ENCODE measurements at places on chromosomes 13 and 19.

DNA sequence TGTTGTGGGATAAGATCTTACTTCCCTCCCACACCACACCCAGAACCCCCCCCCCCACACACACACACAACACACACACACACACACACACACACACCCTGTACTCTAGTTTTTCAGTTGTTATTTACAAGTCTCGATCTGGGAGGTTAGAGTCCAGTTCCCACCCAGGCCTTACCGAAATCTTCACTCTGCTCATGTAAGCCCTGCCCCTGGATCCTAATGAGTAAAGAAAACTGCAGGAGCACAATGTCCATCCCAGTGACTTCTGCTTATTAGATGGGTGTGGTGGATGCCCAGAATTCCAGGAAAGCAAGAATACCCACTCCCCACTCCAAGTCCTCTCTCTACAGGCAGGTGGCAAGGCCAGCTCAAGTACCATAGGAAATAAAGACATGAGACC, 23.0 kb downstream of the STARD13 start:
- no peak for DNase-seq

DNA sequence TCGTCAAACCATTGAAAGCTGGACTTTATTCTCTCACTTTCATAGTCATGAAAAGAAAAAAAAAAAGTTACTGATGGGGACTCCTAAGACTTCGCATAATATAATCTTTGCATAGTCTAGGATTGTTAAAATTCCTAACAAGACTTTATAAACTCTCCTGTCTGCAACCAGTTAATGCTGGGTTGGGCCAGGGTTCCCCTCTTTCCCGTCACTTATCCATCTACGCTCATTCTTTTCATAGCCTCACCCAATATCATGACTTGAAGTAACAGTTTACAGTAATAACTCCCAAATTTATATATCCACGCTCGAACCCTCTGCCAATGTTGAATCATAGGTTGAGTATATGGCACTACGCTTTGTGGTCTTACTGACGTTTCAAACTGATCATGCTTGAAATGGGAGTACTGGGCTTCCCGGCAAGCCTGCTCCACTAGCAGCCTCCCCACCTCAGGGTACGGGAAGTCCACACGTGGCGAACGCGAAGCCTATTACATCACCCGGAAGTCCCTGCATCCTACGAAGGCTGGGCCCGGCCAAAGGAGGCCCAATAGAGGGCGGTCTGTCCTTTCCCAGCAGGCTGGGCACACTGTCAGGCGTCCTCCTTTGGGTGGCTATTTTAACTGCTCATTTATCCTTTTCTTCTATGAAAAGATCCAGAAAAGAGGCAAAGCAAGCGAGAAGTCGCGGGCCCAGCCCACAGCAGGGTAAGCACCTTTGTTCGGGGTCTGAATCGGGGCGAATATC, 694 bp upstream of the ZNF460 start:
- DNase-seq = peak; percentile 59

DNA sequence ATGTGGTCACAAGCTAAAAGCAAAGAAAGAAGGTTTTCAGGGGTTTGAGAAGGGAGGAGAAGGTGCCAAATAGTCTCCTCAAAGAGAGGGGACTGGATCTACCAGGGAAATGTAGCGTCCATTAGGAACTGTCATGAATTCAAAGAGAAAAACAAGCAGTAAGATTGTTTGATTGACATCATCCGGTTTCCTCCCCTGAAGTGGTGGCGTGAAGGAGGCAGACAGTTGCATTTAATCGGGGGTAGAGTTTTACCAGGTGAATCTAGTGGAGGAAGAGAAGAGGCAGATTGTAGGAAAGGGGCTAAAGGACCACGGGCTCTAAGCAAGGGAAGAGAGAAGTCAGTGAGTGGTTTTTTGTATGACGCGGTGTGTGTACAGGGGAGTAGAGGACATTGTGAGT, 13.0 kb upstream of the CYSLTR2 start:
- no peak for DNase-seq

DNA sequence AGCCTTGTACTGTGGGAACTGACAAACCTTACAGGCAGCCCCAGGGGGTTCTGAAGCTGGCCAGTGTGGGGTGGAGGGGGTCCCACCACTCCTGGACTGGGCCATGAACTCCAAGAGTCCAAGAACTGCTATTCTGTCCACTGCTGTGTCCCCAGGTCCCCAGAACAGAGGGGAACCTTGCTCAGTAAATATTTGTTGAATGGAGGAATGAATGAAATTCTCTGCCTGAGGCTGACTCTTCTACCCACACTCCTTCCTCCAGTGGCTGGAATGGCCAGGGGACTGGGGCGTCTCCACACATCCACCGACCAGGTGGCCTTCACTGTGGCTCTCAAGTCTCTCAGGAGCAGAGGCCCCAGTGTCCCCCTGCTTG, 11.6 kb downstream of the WIZ start:
- DNase-seq = no peak

DNA sequence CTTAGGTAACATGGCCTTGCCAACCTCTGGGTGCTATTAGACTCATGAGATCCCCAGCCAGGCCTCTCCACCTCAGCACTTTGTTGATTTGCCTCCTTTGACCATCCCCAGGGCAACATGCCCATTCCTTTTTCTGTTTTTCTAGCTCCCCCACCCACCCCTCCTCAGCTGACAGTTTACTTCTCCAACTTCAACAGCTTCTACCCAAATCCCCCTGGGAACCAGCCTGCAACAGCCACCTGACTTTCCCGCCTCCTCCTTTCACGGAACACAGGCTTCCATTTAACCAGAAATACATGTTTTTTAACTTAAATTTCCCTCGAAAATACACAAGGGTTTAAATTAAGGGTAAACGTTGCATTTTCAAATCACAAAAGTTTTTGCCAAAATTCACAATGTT, 117.3 kb downstream of the DLEU7 start:
- no peak for DNase-seq

GRCh38 chr13:111475488-111475887, 155.0 kb downstream of the TEX29 start:
- no peak for DNase-seq

DNA sequence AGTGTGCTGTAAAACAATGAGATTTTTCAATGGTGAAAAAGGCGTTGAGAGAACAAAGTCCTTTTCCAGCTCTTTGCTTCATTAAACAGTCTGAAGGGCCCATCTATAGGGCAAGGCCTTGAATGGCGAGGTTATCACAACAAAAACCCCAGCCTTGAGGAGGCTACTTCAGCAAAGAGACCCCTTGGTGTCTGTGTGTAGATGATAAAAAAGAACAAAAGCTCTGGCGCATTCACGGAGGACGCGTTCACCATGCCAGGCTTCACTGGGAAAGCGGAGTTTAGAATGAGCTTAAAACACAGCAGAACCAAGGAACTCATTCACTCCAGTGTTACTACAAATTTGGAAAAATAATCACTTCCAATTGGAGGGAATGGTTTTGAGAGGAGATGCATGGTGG, 530.0 kb upstream of the ARGLU1 start:
- DNase-seq = no peak

DNA sequence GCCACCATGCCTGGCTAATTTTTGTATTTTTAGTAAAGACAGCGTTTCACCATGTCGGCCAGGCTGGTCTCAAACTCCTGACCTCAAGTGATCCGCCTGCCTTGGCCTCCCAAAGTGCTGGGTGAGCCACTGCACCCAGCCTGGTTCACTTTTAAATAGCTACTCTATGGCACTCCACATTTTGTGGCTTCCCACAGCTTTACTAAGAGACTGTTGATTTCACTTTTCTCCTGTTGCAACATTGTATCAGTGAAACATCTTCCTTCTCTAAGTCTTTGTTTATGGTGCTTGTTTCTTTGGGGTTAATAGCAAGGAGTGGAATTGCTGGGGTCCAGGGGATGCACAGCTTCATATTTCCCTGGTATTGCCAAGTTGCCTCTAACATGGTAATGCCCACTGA, 12.3 kb downstream of the TMEM38A start:
- DNase-seq = no peak

- DNase-seq = no peak
These were observed 67.7 kb upstream of the STARD13 start for GRCh38 chr13:33353210-33353609.

- no peak for DNase-seq
These were observed 17.8 kb downstream of the GPR12 start for GRCh38 chr13:26742691-26743358.

GRCh38 chr19:55699221-55699620, 24.2 kb downstream of the EPN1 start:
- no peak for DNase-seq

- no peak for DNase-seq
These were observed at the start of gene CDC42EP5 for GRCh38 chr19:54473071-54473891. TSS of gene CDC42EP5 (minus strand) at chr19:54473296. CDS start at chr19:54465547, 7,749 bp downstream.

DNA sequence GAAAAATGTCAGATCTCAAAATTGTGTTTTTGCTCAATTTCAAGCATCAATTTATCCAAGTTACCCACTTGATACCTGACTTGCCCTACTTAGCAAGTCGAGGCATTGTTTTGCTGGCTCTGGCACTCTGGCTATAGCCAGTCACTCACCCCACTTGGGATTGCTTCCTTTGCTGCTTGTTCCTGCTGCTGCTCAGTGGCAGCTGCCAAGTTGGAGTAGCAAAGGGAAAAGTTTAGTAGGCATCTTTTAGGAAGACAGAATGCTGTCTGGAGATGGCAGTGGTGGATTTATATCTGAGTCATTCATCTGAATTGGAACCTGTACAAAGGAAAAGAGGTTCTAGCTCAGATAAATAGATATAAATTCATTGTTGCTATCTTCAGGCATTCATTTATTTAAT, 41.2 kb downstream of the PCCA start:
- no peak for DNase-seq

GRCh38 chr19:34365463-34366401, 736 bp downstream of the GPI start:
- DNase-seq = no peak

DNA sequence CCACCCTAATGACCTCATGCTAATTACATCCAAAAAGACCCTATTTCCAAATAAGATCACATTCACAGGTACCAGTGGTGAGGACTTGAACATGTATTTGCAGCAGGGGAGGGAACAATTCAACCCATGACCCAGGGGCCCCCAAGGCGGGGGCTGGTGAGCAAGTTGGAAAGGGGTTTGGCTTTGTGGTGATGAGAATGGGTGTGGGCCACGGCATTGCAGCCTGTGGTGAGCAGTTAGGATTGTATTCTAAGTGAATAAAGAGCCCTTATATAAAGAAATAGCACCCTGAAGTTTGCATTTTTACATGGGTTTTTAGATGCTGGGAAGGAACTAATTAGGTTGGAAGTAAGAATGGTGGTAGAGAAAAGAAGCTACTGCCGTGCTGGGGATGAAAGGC, 694.2 kb downstream of the EFNB2 start:
- no peak for DNase-seq

- no peak for DNase-seq
These were observed 12.9 kb upstream of the RNF113B start for GRCh38 chr13:98189841-98190505.

- DNase-seq = peak; percentile 14
These were observed at the start of gene SYT3 for GRCh38 chr19:50639121-50640112. TSS of gene SYT3 (minus strand) at chr19:50639881. CDS start at chr19:50637411, 2,470 bp downstream.

DNA sequence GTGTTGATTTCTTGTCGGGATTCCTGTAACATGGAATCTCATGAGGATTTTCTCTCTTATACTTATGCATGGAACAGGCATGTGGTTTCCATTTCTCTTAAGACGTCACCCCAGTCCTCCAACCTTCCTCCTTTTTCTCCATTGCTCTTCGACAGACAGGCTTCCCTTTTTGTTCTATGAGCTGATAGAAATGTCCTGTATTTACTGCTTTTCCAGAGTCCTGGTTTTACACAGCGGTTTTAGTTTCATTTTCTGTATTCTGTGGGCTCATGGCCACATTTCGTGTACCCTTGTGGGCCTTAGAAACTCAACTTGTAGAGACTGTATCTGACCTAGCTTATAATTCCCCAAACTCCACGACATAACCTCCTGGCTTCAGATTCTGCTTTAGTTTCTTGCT, 113.1 kb downstream of the PAN3 start:
- no peak for DNase-seq

- no peak for DNase-seq
These were observed 2.7 kb upstream of the ZBTB7A start for GRCh38 chr19:4069331-4069959.

DNA sequence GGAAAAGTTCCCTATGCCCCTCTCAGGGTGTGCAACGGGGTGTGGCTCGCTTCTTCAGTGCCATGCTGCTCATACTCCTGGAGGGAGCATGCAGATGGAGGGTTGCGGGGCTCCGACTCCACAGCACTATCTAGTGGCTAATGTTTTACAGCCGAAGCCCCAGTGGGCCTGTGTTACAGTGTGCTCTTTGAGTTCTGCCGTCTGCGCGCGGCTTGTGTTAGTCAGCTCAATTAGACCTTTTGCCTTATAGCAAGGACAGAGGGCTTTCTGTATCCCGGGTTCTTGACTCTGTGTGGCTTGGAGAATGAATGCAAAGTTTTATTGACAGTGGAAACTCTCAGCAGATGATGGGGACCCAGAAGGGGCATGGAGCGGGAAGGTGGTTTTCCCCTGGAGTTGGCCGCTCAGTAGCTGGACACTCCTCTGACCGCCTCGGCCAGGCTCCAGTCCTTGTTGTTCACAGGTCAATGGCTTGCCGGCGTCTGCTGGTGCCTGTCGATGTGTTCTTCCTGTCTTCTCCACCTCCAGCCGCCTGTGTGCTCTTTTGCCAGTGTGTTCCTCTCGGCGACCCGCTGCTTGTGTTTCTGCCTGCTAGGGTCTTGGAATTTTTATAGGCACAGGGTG, 383.4 kb downstream of the LMO7 start:
- DNase-seq = no peak

DNA sequence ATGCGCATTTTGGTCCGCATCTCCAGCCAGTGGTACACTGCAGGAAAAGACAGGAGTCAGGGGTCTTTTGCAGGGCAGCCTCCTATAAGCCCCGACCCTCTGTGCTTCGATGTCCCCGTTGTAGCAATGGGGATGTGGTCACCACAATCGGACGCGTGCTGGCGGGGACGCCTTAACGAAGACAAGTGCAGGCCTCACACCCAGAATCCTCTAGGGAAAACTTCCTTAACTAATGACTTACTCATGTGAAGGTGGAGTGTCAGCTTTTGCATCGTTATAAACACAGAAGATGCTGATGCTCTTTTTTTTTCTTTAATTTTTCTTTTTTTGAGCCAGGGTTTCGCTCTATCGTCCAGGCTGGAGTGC, 22.1 kb downstream of the VASP start:
- no peak for DNase-seq

- DNase-seq = no peak
These were observed 76.8 kb upstream of the ZNF835 start for GRCh38 chr19:56748378-56748777.

- DNase-seq = no peak
These were observed 766.4 kb downstream of the GPC5 start for GRCh38 chr13:92164822-92165221.

GRCh38 chr19:38362076-38362945, 12.1 kb upstream of the PSMD8 start:
- DNase-seq = peak; percentile 73

GRCh38 chr13:43414111-43414510, 372.7 kb downstream of the ENOX1 start:
- DNase-seq = no peak

DNA sequence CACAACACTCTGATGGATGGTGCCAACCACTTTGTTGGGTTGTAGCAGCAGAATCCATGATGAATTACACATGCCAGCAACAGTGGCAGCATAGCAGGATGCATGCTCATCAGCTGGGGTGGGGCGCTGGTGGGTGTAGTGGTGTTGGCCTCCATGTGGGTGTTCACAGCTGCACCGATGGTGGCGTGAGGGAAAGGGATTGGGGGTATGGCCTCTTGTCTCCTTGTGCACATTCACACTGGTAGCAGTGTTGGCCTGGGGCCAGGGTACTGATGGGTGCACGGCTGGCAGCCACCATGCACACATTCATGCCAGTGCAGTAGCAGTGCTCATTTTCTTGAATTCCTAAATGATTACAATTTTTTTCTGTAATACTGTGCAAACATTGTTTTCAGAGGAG, 2748.8 kb upstream of the PCDH20 start:
- no peak for DNase-seq
